ENCODE measurements at places on chromosomes 7 and 10.
A peak's percentile ranks its signal among the peaks of the same experiment; 100 is the strongest.

DNA sequence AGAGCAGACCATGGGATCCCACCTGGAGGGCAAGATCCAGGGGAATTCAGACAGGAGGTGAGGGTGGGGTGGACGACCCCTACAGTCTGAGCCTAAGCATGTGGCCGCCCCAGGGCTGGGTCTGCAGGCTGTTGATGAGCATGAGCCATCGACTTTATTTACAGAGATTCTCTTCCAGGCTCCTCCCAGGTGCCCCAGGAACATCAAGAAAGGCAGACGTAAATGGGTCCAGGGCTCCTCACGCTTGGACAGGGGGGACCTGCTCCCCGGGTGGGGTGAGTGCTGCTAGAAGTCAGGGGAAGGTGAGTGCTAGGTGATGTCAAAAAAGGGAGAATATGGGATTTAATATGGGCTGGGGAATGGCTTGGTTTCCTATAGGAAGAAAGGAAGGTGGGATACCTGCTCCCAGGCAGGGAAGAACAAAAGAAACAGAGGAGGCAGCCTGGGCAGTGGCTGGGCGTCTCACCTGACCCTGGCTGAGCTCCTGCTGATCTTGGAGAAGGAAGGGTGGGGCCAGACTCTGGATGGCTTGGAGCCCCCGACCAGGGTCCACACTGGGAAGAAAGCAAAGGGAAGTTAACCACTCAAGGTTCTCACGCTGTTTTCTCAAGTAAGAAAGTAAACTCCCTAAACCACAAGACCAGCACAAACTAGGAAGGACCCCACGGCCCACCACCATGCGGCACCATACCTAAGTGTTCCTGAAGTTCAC lies 162.1 kb upstream of the SHH start:
- no peak for DNase-seq

- no peak for DNase-seq
Observed at GRCh38 chr10:11180228-11180627, 162.6 kb downstream of the CELF2 start.

- no peak for DNase-seq
Observed at GRCh38 chr10:11961771-11962170, 80.8 kb downstream of the UPF2 start.

- no peak for DNase-seq
Observed at GRCh38 chr10:61792097-61792716, 109.3 kb upstream of the ARID5B start.

DNA sequence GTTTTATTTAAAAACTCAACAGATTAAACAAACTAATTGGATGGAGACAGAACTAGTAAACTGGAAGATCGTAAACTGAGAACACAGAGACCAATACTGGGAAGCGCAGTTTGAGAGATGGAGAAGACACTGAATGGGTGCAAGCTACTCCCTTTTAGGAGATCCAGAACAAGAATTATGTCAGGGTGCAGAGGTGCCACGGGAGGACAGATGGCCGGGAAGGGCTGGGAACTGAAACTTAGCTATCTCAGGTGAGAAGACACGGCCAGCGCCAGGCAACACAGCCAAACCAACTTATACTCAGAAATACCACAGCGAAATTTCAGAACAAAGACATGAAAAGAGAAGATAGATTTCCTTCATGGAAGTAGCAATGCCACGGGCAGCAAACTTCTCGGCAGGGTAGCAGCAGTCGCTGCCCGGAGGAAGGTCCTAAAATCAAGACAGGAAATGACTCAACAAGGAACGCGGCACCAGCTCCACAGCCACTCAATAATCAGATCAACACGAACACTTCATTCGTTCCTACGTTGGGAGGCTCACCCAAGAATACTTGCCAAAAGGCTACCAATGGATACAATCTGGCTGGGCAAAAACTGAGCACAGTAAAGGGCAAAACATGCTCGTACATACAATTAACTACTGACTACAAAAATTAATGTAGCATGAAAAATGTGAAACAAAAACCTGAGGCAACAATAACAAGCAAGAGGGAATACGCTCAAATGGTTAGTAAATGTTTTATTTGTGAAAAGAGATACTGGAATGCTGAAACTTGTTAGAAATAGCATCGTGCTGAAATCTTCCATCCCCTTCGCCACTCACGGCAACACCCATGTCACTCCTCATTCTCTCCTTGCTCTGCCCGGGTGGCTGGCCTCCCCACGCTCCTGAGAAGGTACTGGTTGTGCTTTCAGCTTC lies 2.2 kb upstream of the LRRC27 start:
- DNase-seq = peak; percentile 63

DNA sequence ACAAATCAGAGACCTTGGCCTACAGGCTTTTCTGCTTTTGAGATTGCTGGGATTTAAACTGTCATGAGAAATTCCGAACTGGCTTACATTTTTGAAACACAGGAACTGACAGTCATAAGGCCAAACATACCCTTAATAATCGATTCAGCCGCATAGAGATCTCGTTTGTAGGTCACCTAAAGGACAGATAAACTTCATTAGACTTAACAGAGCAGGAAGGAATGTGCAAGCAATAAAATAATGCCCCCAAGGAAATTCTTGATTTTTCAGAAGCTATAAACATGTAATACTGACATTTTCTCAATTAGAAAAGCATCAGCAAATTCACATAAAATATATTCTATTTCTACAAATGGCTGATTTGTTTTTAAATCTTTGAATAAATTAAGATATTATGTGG lies 120.0 kb downstream of the CRPPA start:
- no peak for DNase-seq

DNA sequence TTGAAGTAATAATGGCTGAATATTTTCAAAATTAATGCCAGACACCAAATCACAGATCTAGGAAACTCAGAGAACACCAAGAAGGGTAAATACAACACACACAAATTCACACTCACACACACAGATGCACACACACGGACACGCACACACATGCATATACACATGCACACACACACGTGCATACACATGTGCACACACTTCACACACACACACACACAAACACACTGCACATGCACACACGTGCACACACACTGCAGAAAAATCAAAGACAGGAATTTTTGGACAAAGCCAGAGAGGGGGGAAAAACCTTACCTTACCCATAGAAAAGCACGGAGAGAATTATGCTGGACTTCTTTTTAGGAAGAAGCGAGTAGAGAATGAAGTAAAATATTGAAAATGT lies 547.4 kb downstream of the PTPRN2 start:
- no peak for DNase-seq

DNA sequence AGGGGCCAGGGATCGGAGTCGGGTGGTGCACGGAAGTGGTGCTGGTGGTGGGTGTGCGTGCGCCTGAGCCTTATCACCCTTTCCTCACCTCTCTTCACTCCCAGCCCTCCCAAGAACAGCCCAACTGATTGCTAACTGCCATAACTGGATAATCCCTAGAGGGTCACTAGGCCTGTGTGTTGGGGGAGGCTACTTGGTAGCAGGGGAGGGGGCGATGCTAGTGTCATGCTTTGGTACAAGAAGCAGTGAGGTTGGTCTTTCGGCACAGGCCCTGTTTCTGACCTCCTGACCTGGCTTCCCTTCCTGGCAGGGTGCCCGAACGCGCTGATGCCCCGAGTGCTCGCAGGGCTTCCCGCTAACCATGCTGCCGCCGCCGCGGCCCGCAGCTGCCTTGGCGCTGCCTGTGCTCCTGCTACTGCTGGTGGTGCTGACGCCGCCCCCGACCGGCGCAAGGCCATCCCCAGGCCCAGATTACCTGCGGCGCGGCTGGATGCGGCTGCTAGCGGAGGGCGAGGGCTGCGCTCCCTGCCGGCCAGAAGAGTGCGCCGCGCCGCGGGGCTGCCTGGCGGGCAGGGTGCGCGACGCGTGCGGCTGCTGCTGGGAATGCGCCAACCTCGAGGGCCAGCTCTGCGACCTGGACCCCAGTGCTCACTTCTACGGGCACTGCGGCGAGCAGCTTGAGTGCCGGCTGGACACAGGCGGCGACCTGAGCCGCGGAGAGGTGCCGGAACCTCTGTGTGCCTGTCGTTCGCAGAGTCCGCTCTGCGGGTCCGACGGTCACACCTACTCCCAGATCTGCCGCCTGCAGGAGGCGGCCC lies 652 bp downstream of the KAZALD1 start:
- DNase-seq = peak; percentile 35

DNA sequence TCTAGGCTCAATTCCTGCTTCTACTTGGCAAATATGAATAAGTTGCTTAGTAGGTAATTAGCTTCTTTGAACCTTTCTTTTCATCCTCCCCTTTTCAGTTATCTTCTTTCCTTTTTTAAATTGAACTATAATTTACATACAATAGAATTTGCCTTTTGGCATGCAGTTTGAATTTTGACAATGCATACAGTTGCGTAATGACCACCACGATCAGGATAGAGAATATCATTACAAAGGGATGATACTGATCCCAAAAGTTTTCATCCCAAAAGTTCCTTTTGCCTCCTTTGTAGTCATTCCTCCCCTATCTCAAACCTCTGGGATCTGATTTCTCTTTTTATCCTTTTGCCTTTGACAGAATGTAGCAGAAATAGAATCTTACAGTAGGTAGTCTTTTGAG lies 164.4 kb downstream of the NOC3L start:
- DNase-seq = no peak

GRCh38 chr10:91804126-91804510 lies 5.9 kb downstream of the TNKS2 start:
- no peak for DNase-seq

DNA sequence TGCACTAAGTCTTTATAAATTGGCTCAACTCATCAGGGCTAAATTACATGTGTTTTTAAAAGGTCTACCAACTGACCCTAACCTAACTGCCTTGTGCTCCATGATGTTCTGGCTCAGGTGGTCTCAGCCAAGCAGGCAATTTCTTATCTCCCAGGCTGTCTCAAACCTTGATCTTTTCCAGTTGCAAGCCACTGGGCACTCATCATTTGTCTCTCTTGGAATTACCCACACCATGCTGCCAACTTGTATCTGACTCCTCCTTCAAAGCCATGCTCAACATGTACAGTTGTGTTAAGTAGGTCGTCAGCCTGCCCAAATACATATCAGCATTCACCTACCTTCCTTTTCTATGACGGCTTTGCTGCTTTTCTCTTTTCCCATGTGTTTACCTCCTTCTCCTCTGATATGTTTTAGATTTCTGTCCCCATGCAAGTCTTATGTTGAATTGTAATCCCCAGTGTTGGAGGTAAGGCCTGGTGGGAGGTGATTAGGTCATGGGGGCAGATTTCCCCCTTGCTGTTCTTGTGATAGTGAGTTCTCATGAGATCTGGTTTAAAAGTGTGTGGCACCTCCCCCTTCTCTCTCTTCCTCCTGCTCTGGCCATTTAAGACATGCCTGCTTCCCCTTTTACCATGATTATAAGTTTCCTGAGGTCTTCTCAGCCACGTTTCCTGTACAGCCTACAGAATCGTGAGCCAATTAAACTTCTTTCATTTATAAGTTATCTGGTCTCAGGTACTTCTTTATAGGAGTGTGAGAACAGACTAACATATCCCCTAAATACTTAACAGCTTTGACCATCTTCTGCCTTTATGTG lies 130.0 kb downstream of the ELAPOR2 start:
- DNase-seq = no peak

DNA sequence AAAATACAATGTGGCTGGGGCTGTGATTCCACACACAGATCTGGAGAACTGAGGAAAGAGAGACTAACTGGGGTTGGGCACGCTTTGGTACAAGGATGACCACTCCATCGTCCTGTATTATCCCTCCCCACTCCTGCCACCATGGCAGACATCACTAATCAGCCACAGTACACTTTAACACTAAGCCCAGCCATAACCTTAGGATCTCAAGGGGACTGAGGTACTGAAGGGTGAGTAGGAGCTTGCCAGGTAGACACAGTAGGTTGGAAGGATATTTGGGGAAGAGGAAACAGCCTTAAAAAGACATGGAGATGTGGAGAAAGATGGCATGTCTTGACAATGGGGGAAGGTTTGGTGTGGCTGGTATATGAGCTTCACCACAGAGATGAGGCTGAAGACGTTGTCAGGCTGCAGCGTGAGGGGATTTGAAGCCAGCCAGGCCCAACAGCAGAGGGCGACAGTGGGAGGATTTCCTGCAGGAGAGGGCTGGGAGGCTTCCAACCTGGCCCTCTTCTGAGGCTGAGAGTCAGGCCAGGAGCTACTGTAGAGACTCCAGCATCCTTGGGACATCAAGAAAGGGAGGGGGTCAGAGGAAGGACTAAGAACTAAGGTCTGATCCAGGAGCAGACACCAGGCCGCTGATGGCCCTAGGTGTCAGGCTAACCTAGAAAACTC lies 58.6 kb upstream of the COL13A1 start:
- peak; percentile 34 for DNase-seq

DNA sequence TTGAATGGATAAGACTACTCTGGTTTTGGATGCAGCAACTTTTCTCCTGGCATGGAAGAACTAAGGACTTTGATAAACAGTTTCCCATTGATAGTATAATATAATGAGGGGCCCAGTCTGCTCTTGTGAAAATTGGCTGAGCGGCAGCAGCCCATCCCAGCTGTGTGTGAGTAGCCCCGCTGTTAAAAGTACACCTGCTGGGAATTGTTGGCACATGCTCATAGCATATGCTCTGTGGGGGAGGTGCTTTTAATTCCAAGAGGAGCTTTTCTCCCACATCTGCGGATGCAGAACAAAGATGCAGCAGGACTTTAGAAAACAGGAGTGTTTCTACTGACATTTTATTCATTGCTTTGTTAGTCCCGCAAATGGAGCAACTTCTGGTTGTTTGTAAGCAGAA lies 19.0 kb downstream of the SRI start:
- DNase-seq = no peak

DNA sequence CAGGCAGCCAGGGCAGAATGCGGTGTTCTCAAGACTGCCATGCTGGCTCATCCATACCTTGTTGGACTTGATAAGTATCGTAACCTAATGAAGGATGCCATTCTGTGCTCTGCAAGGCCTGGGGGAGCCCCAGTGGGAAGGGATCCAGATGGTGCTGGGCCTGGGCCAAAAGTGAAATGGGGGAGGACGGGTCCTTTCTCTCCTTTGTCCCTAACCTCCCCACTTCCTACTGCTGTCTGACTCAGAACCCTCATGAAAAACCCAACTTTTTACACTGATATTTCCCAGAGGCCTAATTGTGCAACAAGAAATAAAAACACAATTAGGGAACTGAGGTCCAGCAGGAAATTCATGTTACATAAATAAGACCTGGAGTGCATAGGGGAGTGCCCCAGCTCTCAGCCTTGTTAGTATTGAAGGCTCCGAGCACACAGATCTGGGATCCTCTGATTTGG lies 193.7 kb upstream of the SVIL start:
- DNase-seq = no peak

GRCh38 chr10:73182568-73182967 lies 14.6 kb downstream of the FAM149B1 start:
- peak; percentile 16 for DNase-seq

DNA sequence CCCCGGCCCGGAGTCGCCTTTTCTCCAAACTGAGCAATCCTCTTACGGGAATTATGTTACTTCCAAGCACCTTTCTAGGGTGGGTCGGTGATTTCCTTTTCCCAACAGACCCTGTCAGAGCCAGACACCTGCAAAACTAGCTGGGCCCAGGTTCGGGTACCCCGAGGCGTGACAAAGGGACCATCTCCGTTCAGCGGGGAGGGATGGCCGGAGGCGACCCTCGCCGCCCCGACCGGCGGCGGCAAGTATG lies 445 bp downstream of the PPA1 start:
- no peak for DNase-seq

- DNase-seq = no peak
Observed at GRCh38 chr10:114566064-114566463, 92.0 kb downstream of the ABLIM1 start.
